ENCODE measurements at places on chromosomes 3 and 15. TPM values are rescaled to one million over a fixed set of nuclear protein-coding genes. Genes with fewer than 3 reads are reported as not detected.

SUSD5 gene
- total RNA-seq, result 0.80 TPM

DNA sequence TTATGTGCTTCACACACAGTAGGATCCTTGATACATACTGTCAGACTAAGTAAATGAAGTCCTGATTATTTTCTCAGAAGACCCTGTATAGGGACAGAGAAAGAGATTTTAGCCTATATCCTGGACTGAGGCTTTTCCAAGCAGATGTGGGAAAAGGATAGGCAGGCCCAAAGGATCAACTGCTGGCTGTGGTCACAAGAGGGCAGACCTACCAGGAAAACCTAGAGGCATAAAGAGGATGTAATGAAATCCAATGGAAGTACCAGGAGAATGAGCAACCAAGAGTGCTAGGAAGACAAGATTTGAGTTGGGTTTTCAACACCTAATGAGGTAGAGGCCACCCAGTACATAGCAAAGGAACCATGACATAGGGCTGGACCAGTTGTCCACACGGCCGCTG lies 23.1 kb downstream of the DCLK3 start:
- no peak for DNase-seq

GRCh38 chr3:184488577-184488976 lies 73.0 kb upstream of the EPHB3 start:
- DNase-seq, result no peak

GRCh38 chr15:83275412-83275811 lies 9.1 kb downstream of the BNC1 start:
- no peak for DNase-seq

DNA sequence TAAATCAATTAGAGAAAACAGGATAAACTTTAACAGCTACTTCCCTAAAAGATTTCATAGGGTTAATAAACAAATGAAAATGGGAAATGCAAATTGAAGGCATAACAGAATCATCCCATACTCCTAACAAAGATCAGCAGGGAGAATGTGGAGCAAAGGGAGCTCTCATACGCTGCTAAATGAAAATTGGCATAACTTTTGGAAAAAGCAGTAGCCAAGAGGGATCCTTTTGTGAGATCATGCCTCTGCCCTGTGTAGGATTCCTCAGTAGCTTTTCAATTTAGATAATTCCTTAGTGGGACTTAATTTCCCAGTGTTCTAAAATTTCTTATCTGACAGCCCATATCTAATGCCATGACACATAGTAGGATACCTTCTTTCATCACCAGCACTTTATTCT lies 18.2 kb downstream of the NIPA2 start:
- DNase-seq, result no peak

GRCh38 chr3:14124223-14124614 lies 451 bp downstream of the CHCHD4 start:
- peak; percentile 68 for DNase-seq

GRCh38 chr3:6679510-6679909 lies 181.4 kb upstream of the GRM7 start:
- no peak for DNase-seq

All from left ventricle myocardium inferior (tissue), 1 donor.